ENCODE measurements at places on chromosomes 12 and 14.

- DNase-seq, result no peak
These were observed 22.0 kb upstream of the COL2A1 start for GRCh38 chr12:48026060-48026827.

DNA sequence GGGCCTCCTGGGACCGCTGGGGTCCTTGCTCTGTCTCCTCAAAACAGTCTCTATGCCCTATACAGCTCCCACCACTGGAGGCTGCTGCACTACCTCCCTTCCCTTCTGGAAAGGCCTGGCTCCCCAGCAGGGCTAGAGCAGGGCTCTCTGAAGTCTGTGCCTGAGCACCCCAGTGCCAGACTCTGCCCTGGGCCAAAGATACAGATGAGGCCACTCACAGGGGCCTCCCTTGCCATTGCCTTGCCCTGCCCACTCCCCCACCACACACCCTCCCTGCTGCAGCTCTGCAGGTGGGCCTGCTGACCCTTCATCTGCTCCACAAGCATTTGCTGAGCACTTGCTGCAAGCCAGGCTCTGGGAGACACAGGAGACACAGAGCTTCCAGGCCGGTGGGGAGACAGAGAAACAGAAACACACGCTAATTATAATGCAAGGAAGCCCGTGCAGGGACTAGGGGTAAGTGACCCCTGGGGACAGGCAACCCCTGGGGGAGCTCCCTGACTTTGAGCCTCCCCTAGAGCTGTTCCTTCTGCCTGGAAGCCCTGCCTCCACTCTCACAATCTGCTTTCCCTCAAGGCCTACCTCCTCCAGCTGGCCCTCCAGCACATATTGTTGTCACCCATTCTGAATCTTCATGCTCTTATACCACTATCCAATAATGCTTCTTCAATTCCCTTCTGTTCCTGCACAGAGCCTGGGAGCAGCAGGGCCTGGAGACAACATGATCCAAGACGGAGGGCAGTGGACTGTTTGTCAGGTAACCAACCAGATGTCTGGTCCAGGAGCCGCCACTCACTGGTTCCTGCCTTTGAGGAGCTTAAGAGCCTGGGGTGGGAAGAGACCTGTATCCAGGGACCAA is 32.6 kb upstream of the PNMA1 start:
- no peak for DNase-seq

- DNase-seq, result no peak
These were observed 18.7 kb upstream of the HDAC7 start for GRCh38 chr12:47838286-47838931.

DNA sequence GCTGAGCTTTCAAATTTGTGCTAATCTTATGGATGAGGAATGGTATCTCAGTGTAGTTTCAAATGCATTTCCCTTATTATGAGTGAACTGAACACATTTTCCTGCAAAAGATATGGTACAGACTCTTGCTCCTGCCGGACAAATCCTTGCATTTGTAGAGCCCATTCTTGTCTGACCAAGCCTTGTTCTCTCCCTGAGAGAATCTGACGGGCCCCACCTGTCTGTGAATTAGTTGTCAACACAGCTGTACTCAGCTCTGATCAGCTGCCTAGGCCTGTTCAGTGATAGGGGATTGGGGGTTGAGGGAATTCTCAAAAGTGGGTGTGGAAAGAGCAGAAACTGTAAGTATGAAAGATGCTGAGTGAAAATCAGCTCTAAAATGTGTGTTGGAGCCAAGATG is 42.8 kb upstream of the SCN8A start:
- DNase-seq, result no peak

GRCh38 chr14:99050309-99050708 is 221.7 kb downstream of the BCL11B start:
- no peak for DNase-seq

DNA sequence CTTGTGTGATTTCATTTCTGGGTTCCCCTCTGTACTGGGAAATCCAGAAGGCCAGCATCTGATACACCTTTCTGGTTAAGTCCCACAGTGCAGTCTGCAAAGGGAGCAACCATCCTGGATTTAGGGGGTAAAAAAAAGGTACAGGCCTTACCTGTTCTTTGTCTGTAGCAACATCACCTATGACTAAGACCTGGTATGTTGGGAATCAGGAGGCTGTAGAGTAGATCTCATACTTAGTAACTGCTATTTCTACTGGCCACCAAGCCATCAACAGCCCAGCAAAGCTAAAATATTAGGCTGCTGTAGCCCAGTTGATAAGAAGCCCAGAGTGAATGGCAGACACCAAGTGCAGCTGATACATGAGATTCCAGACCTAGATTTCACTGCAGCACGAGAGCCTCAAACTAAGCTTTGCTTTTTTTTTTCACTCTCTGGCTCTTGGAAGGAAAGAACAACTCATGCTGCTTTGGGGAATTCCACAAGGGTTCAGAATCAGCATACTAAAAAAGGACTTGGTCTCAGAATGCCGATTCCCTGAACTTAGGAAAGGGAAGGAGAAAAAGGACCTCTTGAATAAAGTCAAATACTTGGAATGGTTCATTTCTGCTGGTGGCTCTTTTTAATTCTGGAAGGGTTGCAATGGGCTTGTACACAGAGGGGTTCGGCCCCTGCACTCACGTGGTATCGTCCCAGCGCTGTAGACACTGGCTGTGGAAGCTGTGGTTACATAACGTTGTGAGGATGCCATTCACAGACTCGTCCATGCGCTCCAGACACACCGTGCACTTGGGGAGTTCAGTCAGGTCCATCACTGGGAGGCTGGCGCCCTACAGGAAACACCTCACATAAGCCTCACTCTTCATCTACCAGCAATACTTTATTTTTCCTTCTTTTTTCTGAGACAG is 20.5 kb downstream of the BRAP start:
- DNase-seq, result no peak

DNA sequence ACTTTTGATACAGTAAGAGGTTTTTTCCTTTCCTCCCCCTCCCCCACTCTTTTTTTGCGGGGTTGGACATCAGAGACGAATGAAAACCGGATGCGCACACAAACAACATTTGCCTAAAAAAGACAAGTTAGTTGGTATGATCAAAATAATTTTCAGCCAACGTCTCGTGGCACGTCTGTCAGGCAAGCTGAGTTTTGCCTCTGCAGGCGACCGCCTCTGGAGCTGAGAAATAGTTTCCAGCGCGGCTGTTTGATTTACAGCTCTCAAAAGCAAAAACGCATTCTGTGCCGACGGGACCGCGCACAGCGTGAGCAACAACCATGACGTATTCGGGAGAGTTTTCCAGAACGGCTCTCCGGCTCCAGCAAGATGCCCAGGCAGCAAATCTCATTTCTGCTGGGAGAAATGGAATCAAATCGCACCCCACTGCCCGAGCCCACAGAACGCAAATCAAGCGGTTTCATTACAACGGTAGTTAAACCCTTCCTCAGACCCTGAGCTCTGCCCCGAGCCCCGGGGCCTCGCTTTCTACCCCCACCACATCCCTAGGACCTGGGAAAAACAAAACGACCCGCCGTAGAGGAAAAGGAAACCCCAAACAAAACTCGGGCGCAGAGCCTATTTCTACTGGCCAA is 14.2 kb upstream of the CALM1 start:
- no peak for DNase-seq

- DNase-seq, result no peak
These were observed 992 bp downstream of the CPSF2 start for GRCh38 chr14:92122761-92123160.

GRCh38 chr12:113239288-113239771 is 18.1 kb downstream of the TPCN1 start:
- no peak for DNase-seq

DNA sequence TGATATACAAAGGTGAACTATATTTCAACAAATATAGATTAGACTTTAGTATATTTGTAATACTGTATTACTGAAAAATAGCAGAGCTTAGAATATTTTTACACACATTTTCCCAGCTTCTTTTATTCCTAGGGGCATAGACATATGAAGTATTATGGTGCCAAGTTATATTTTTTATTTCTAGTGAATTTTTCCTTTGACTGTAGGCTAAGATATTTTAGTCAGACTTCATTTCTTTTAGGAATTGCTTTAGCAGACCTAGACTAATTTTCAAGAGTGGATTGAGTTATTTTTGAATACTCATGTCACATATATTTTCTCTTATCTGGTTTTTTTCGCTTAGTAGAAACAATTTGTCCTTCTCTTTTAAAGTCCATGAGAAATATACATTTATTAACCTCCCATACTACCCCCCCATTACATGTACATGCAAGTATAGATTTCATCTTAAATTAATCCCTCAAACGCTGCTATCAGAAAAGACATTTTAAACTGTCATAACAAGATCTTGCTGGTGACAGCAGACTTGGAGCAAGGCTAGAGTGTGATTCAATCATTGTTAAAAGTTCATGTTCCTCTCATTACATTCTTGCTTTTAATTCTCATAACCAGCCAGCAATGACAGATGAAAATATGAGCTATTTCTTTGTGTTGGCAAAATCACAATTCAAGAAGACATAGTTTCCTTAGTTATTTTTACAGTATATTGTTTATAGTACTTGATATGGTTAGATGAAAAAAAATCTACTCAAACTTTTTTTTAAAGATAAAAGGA is 456.1 kb downstream of the AEBP2 start:
- DNase-seq, result no peak

DNA sequence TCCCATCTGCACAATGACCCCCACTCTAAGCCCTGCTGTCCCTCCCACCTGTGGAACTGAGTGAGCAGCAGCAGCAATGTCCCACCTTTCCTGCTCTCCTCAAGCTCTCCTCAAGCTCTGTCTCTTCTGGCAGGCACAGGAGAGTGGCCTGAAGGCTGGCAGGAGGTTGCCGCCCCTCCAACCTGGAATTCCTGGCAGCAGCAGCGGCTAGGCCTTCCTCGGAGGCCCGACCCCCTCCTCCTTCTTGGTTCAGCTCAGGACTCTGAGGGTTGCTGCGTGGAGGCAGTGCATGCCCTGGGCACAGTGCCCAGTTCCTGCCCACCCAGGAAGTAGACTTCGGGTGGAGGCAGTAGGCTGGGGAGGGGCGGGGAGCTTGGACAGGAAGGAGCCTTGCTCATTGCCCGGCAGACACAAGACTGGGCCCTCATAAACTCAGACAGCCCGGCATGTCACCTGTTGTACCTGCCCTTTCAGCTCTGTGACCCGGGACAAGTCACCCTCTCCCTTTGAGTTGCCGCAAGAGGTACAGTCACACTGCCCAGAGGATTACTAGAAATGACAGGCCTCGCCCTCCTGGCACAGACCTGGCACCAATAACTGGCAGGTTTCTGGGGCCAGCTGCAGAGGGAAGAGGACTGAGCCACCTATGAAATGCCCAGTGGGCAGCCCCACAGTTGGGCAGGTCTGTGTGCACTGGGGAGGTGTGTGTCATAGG is 2.1 kb upstream of the SERPINA1 start:
- no peak for DNase-seq

DNA sequence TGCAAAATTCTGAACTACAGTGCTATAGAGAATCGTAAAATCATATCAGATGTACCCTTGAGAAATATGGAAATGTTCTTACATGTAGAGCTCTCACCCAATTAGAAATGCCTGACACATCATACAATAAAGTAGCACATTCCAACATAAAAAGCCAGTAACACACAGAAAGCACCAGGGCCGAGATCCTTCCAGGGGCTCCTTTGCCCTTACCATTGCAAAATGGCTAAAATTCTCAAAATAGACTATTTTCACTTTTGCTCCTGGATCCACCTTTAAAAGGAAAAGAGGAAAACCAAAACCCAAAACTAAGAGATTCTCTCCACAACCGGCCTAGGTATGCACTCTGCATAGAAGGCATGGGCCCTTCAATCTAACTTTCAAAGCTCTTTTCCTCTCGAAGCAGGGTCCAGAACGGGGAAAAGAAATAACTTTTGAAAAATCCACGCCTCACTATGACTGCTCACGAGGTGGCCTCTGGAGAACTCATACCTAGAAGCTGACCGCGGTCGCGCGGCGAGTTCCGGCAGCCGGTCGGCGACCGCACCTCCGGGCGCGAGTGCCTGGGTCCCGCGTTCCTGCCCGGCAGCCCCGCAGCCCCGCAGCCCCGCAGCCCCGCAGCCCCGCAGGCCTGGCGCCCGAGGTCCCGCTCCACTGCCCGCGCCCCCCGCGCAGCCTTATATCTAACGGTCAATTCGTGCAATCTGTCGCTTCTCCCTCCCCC is 2.7 kb downstream of the OTX2 start:
- DNase-seq, result no peak

GRCh38 chr14:101122237-101123141 is 219.0 kb upstream of the RTL1 start:
- DNase-seq, result no peak

DNA sequence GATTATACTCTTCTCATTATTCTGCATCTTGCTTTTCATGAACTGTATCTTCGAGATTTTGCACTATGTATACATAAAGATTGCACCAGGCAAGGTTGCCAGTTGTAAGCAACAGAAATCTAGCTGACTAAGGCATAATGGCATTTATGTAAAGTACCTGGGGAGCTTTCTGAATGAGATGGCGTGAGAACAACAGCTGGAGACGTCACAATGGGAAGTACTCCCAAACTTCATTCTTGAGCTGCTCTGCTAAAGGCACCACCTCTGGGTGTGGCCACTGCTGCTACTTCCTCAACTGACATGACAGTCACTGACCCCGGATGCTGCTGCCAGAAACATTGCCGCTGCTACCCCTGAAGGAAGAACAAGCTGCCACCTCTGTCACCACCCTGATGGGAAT is 220.7 kb downstream of the NOVA1 start:
- DNase-seq, result no peak

DNA sequence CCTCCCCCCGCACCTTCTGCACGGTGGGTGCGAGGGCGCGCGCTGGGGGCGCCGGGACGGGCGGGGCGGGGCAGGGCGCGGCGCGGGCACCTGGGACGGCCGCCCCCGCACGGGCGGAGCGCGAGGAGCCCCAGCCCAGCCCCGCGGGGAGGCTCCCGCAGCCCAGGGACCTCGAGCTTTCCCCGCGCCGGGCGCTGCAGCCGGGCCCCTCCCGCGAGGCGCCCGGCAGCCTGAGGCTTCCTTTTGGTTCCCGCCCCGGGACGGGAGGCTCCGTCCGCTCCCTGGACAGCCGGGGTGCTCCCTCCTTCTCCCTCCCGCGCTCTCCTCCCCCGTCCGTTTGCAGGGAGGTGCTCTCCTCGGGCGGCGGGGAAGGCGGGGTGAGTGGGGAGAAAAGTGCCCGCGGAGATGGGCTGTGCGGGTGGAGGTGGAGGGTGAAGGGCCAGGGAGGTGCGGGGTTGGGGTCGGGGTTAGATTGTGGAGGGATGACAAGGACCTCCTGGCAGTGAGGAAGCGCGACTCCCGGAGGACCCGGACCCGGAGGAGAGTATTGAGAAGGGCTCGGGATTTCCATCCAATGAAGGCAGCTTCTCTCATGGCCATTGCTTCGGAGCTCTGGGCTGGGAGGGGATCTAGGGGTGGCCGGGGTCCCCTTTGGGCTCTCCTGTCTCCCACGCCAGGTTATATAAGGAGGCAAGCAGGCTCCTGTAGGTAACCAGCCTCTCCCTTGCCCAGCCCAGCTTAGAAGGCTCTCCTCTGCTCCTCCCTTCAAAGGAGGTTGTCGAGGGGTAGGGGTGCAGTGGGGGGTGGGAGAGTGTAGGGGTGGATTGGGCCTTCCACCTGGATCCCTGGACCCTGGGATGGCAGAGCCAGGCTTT is 645 bp downstream of the JDP2 start:
- DNase-seq, result no peak

- DNase-seq, result no peak
These were observed 781.5 kb downstream of the SLC6A15 start for GRCh38 chr12:84131076-84131475.
